Islet precursor cell (in vitro differentiated cells): ENCODE measurements at places on chromosomes 13 and 19.
A peak's percentile ranks its signal among the peaks of the same experiment; 100 is the strongest.

DNA sequence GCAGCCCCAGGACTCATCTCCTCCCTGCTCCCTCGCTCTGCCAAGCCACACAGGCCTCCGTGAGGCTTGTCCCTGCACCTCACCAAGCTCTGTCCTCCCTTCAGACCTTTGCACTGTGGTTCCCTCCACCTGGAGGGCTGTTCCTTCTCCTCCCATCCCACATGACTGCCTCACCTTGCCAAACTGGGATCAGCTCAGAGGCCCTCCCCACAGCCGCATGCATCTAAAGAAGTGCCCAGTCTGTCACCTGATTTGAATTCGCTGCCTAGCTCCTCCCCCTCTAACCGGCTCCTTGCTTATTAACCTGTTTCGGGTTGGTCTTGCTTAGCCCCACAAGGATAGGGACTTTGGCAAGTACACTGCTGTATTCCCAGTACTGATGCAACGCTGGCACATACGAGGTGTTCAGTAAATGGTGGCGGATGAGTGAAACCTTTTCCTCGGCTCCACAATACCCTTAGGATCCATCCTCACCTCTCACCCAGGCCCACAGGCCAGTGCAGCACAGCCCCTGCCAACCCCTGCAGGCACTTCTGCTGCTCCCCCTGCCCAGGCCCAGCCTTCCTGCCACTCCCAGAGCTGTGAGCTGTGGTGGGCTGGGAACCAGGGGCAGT is 4.4 kb downstream of the AKT2 start:
- peak; percentile 66 for DNase-seq

- DNase-seq = no peak
Observed at GRCh38 chr13:87538366-87539052, 132.7 kb upstream of the SLITRK5 start.

DNA sequence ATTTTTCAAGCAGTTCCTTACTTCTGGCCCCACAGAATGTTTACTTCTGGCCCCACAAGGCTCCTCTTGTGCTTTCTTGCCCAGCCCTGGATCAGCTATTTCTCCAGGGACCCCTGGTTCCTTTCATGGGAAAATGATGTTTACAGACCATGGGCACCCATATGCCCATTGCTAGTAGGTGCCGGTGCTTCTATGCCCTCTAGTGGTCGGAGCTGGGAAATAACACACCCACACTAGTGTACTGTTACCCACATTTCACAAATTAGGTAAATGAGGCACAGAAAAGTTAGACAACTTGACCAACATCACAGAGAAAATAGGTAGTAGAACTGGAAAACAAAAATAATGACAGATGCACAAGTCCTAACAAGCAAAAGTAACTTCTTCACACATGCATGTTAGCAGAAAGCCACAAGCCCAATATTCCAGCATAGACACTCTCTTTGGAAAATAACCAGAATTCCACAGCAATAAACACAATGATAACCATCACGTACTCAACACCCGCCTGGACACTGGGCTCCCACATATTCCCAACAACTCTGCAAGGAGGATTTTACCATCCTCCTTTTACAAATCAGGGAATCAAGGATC is 1.3 kb upstream of the CEACAM6 start:
- DNase-seq = no peak

DNA sequence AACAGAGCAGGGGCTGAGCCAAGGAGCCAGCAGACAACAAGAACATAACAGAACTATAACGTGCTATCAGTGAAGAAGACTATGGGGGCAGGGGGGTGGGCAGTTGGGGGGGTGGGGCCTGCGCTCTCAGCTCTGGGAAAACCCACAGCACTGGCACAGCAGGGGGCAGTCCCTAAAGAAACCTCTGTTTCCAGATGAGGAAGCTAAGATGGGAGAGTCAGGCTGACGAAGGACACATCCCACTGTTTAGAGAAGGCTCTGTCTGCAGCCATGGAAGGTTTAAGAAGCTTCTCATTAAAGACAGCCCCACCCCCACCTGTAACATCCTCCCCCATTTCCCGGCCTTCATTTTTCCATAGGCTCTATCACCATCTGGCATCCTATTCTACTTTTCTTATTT is 7.1 kb upstream of the DOCK9 start:
- no peak for DNase-seq

DNA sequence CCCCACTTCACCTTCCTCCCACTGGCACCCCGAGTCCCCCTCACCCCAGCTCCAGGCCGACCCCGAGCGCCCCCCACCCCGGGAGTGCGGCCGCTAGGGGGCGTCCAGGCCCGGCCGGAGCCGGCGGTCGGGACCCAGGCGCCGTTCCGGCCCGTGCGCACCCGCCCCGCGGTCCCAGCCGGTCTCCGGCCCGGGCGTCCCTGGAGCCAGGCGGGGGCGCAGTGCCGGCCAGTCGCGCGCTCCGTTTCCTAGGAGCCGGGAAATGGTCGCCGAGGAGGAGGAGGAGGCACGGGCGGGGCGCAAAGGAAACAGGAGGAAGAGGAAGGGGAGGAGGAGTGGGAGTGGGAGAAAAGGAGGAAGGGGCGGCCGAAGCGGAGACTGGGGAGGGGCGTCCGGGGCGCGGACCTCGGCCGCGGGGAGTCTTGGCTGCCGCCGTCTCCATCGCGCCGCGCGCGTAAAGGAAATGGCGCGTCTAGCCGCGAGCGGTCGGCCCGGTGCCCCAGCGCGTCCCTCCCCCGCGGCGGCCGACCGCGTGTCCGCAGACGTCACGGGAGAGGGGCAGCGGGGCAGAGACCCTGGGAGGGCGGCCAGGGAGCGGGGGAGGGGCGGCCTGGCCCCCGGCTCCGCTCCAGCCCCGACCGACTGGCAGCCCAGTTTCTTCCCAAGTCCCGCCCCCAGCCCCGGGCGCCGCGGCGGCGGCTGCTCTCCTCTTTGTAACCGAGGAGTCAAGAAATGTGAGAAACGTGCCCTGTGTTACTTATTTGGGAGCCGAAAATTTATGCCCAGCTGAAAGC is 1.1 kb upstream of the KCTD15 start:
- DNase-seq = peak; percentile 95

- DNase-seq = no peak
Observed at GRCh38 chr13:77820431-77821149, 98.0 kb downstream of the EDNRB start.

DNA sequence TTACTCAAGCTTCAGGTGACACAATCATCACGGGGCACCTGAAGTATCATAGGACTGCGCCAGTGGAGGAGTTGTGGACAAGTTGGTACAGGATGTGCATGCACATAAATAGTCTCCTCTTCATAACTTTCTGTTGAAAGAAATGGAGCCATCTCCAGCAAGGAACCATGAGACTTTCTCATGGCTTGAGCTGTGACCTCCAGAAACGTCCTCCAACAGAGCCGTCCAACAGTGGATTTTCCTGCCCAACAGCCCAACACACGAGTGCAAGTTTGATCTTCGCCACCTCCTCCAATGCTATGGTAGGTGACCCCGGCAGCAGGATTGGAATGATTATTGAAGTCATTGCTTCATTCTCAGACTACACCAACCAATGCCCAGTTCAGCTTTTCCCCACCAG is 105.1 kb upstream of the ZNF507 start:
- DNase-seq = no peak

- DNase-seq = no peak
Observed at GRCh38 chr13:98301721-98302120, 124.7 kb upstream of the RNF113B start.

GRCh38 chr19:47447470-47448359 is 24.0 kb downstream of the SLC8A2 start:
- DNase-seq = peak; percentile 88

- DNase-seq = no peak
Observed at GRCh38 chr19:29880498-29881081, 61.4 kb upstream of the URI1 start.

- DNase-seq = no peak
Observed at GRCh38 chr13:32496599-32497160, 41.9 kb downstream of the N4BP2L2 start.

GRCh38 chr19:3471954-3472655 is 8.2 kb downstream of the SMIM24 start:
- peak; percentile 53 for DNase-seq

- DNase-seq = no peak
Observed at GRCh38 chr13:113323869-113324268, 26.8 kb downstream of the LAMP1 start.

GRCh38 chr19:47767349-47767748 is 11.2 kb upstream of the SELENOW start:
- no peak for DNase-seq

DNA sequence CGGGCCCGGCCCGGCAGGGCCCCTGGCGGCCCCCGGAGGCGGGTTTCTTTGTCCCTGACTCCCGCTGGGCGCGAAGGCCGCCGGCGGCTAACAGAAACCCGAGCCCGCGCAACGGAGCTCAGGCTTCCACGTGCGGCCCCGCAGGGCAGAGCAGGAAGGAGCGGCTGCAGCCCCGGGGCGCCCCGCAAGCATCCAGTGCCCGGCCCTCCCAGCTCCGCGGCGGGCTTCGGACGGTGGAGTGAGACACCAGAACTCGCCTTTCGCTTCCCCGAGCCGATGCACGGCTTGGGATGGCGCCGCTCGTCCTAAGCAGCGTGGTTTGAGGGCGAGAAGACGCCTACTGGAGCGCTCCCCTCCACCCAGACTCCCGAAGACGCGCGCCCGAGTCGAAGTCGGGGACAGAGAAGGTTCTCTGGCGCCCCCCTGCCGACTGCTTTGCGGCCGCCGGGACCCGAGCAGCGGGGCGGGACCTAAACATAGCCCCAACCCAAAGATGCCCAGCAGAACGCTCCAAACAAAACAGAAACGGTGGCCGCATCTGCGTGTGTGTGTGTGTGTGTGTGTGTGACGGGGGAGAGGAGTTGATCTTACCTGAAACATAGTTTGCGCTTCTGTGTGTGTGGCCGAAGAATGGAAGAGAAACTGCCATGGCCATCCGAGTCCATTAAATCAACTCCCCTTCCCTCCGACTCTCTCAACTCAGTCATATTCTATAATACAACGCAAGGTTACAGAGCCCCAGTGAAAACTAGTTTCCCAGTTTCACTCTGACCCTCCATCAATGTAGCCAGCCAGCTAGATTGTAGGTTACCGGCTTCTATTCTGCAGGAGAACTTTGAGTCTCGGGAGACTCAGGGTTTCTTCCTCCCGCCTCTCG is 629 bp upstream of the FGF9 start:
- DNase-seq = peak; percentile 77

DNA sequence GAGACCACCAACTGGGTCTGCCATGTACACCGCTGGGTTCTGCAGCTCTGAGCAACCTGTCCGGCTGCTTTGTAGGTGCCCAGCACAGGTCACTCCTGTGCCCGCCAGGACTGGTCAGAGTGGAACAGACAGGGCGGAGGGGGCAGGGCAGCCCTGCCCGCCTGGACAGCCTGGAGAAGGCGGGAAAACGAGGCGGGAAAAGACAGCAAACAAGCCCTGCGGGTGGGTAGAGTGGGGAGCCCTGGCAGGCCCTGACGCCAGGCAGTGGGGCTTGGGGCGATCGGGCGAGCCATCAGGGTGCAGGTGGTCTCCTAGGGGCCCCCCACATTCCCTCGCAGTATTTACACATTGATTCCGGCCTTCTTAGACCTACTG is 533 bp upstream of the UHRF1 start:
- DNase-seq = no peak

DNA sequence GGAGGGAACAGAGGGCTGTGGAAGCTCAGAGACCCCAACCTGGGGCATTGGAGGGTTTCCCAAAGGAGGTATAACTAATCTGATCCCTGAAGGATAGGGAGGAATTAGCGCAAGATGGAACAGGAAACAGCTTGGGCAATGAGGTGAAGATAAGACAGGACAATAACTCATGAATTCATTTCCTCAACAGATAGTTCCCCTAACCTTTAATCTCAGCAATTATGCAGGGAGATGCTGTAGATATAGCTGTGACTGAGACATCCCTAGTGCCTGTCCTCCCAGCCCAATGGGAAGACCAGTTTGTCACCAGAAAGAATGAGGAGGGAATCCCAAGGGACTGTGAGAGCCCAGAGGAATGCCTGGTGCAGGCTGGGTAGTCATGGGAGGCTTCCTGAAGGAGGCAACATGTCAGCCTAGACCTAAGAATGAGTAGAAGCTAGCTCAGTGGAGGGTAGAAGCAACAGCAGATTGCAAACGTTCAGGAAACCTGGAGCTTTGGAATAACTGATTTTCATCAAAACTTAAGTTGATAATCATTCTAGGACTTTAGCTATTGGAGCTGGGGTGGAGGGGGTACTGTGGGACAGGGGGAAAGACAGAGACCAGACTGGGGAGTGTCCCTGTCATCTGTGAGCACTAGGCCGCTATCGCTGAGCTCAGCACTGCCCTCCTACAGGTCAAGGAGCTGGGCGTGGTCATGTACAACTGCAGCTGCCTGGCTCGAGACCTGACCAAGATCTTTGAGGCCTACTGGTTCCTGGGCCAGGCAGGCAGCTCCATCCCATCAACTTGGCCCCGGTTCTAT is 18.8 kb downstream of the HIPK4 start:
- DNase-seq = peak; percentile 32

DNA sequence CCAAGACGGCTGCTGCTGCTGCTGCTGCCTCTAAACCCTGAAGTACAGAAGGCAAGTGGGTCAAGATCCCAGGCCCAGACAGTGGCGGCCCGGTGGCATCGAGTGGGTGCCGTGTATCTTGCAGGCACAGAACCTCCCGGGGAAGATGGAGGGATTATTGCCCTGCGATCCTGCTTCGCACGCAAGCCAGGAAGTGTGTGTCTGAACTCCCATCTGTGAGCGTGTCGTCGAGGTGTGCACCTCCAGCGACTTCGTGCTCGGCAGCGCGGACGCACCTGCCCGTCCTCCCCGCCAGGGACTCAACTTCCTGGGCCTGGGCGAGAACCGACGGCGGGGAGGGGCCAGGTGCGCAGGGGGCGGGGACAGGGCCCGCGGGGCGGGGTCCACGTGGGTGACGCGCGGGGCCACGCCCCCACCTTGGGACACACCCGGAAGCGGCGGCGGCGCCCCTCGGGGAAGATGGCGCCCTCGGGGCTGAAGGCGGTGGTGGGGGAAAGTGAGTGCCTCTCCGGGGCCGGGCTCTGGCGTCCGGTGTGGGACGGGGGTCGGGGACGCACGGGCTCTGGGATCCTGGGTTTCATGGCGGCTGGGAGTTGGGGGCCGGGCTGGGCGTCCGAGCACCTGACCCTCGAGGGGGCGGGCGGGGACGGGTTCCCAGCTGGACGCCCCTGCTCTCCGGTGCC is at the start of gene STXBP2:
Gene STXBP2, plus strand, starts transcription at position 420 of the 683 bp plus-strand sequence. Its CDS starts 40 bp downstream, at position 460.
- peak; percentile 91 for DNase-seq

- DNase-seq = no peak
Observed at GRCh38 chr19:7476241-7476640, 12.6 kb downstream of the PEX11G start.

- DNase-seq = no peak
Observed at GRCh38 chr19:17125728-17126677, 50.4 kb downstream of the MYO9B start.

GRCh38 chr13:45362939-45363338 is 22.0 kb upstream of the TPT1 start:
- peak; percentile 56 for DNase-seq
